ENCODE measurements at places on chromosomes 7 and 10.

DNA sequence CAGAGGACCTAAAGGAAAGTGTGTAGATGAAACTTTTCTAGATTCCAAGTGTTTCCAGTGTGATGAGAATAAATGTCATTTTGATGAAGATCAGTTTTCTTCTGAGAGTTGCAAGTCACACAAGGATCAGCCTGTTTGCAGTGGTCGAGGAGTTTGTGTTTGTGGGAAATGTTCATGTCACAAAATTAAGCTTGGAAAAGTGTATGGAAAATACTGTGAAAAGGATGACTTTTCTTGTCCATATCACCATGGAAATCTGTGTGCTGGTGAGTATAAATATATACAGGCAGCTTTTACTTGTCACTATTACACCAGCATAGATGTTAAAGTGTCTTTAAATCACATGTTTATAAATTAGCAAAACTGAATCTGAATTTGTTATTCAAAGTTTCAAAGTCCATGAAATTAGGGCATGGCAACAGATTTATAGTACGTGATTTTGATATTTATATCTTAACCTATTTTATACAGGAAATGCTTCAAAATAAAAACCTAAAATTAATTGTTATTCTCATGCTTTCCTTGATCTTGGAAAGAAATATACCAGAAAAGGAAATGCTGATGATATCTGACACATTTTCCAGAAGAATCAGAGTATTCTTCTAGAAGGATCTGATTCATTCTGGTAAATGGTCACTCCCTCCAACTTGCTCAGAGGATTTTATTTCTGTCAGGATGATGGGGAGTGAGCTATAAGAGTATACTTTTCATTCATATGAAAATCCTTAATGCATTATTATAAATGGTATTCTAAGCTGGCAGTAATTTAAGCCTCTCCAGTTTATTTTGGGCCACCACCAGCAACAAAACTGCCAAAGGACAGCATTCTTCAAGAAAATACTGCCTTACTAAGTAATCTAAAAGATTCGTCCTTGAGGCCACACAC lies 71.4 kb downstream of the ITGB8 start:
- no peak for DNase-seq

DNA sequence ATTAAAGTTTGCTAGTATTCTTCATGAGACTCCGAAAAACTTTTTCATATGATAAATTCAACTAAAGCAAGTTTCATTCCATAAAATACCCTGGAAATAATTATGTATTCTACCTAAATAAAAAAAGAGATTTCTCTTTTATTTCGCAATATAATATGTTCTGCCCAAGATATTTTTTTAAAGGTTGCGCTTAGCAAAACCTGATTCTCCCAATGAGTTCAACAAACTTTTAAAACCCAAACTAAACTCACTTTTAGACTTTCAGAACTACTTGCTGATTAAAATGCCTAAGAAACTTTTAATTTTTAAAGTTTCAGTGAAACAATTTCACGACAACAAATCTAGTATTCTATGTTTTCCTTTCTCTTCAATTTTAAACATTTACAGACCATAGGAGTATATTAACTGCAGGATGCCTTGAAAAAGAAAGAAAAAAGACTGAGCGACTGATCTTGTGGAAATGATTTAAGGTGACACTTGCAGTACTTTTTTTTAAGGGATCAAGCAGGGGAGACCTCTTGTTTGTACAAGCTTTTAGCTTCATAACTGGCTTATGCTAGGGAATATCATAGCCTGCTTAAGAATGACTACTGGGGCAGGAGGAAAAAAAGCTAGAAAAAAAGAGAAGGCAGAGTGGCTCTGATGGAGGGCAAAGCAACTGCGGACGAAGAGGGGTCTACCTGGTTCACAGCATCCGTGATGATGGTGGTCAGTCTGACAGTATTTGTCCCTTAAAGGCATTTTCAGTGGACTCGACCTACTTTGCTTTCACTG lies 1.5 kb downstream of the ZNF800 start:
- no peak for DNase-seq

DNA sequence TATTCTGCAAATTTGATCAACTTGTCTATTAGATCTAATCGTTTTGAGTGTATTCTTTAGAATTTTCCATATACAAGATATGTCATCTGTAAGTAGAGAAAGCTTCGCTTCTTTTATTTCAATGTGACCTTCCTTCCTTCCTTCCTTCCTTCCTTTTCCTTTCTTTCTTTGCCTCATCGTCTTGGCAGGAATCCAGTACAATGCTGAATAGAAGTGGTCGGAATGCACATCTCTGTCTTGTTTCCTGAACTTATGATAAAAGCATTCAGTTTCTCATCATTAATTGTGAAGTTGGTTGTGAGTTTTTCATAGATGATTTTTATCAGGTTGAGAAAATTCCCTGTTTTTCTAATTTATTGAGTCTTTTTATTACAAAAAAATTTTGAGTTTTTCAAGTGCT lies 300.7 kb upstream of the ZNF32 start:
- DNase-seq = no peak

GRCh38 chr10:132115732-132116131 lies 50.0 kb downstream of the JAKMIP3 start:
- DNase-seq = no peak

- DNase-seq = no peak
Observed at GRCh38 chr7:137592232-137592896, 248.8 kb upstream of the PTN start.

- no peak for DNase-seq
Observed at GRCh38 chr7:143177374-143178119, 5.7 kb upstream of the TAS2R39 start.

- DNase-seq = no peak
Observed at GRCh38 chr7:141551782-141552181, 572 bp downstream of the AGK start.

GRCh38 chr7:90262438-90262837 lies 17.5 kb downstream of the CFAP69 start:
- no peak for DNase-seq

GRCh38 chr7:52473756-52474155 lies 561.7 kb upstream of the POM121L12 start:
- no peak for DNase-seq

- no peak for DNase-seq
Observed at GRCh38 chr7:132489776-132490237, 86.5 kb downstream of the PLXNA4 start.

DNA sequence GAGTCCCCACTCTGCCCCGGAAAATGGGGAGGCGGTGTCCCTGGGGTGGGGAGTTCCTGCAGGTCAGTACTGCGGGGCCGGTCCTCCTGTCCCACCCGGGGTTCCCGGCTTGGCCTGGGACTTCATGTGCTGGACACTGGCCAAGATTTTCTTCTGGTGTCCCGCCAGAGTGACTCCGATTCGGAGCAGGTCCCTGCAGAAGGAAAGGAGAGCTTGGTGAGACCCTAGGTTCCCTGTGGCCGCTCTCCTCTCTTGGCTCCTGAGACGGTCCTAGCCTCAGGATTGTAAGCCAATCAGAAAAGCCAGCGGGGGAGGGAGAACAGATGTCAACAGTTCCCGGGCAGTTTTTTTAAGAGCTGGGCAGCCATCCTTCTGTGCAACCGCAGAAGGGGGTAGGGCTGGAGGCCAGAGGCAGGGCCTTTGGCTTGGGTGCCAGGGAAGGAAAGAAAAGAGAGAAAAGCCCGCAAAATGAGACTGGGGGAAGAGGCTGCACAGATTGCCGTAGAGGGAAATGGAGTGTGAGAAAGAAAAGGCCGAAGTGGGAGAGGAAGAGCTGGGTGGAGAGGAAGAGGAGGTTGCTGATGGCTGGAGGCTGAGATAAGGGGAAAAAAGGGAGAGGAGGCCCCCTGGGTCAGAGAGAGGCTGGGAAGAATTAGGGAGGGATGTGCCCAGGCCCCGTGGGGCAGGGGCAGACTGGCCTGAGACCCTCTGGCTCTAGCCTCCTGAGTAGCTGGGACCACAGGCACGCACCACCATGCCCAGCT lies 23.7 kb downstream of the EPHB4 start:
- no peak for DNase-seq

GRCh38 chr10:117255835-117256460 lies 15.0 kb downstream of the SLC18A2 start:
- DNase-seq = no peak

DNA sequence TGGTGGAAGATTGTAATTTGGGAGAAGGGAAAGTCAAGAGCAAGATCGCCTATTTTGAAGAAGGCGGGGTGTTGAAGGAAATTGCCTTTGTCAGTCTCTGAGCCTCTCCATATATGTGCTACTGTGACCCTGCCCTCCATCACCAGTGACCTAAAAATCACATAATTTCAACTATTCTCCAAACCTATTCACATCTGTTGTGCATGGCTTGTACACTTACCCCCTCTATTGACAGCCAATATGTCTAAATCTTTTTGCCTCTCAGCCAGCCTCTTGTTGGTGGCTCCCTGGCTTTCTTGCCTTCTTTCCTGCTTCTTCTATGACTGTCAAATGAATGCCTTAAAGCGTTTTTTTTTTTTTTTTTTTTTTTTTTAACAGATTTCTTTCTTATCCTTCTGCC lies 295.6 kb downstream of the AUTS2 start:
- no peak for DNase-seq

- DNase-seq = no peak
Observed at GRCh38 chr7:12474035-12474434, 70.4 kb upstream of the VWDE start.

GRCh38 chr10:5608608-5609220 lies 57.7 kb downstream of the ASB13 start:
- no peak for DNase-seq

DNA sequence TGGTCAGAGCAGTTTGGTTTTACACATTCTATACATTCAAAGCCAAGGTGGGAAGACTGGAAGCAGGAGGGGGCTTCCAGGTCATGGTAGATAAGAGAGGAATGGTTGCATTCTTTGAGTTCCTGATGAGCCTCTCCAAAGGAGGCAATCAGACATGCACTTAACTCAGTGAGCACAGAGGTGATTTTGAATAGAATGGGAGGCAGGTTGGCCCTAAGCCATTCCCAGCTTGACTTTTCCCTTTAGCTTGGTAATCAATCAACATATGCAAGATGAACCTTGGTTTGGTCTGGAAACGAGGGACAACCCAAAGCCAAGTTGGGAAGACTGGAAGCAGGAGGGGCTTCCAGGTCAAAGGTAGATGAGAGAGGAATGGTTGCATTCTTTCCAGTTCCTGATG lies 31.4 kb downstream of the TCERG1L start:
- no peak for DNase-seq

DNA sequence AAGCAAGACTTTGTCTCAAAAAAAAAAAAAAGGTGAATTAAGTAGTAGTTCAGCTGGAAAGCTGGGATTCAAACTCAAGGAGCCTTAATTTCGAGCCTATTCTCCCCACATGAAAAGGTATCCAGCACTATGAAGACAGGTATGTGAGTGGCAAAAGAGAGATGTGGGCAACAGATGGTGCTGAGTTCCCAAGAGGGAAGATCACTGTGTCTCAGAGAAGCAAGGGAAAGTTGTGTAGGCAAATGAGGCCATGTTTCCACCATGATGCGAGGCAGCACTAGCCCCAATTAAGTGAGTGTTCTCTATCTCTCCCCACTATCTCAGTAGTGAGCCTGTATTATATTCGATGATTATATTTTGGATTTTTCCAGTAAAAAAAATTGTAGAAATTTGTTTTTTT lies 19.8 kb upstream of the ST7 start:
- DNase-seq = no peak

- DNase-seq = no peak
Observed at GRCh38 chr10:70352401-70353097, 29.9 kb downstream of the LRRC20 start.

DNA sequence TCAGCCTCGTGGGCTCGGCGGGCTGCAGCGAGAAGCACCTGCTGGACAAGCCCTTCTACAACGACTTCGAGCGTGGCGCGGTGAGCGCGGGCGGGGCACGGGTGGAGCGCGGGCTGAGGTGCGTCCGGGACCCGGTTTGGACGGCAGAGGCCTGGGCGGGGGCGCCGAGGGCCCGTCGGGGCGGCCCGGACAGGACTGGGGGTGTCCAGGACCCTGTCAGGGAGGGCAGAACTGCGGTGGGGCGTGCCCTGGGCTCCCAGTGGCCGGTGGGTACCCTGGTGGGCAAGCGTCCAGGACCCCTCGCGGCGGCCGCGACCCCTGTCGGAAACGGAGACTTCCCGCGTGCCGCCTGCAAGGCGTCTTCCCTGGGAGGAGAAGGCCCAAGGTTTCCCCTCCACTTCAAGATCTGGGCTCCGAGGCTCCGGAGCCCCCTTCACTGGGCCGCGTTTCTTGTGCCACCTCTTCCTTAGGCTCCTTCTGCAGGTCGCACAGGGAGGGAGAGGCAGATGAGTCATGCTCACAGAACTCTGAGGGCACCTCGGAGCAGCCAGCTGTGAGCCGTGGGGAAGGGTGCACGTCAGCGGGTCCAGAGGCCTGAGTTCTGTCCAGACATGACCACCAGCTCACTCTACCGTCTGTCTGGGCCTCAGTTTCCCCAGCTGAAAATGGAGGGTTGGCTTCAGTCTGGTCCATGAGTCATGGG lies 485 bp downstream of the ALOX5 start:
- DNase-seq = no peak

DNA sequence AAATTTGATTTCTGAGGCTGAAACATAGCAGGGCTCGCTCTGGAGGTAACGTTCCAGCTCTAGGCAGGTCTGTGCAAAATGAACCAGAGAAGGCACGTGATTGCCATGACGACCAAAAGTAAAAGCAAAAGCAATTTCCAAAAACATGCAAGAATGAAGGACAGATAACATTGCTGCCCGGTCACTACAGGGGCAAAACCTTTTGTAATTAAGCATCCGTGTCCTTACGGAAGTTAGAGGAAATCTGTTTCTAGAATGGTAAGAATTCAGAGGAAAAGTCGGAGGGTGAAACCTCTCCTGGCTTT lies 2.9 kb downstream of the KLF6 start:
- no peak for DNase-seq

GRCh38 chr7:30430276-30430675 lies 48.3 kb downstream of the NOD1 start:
- no peak for DNase-seq
